ENCODE measurements at places on chromosomes 5 and 9.

- DNase-seq, result no peak
Measured at GRCh38 chr5:139926797-139927503, 116.1 kb downstream of the NRG2 start.

GRCh38 chr5:10567121-10567591 is 3.3 kb downstream of the ANKRD33B start:
- DNase-seq, result no peak

- DNase-seq, result no peak
Measured at GRCh38 chr5:90020575-90021538, 388.7 kb downstream of the CETN3 start.

- no peak for DNase-seq
Measured at GRCh38 chr9:112582371-112583262, 96.0 kb downstream of the KIAA1958 start.

- DNase-seq, result no peak
Measured at GRCh38 chr5:3364433-3364832, 231.2 kb upstream of the IRX1 start.
